ENCODE measurements at places on chromosomes 16 and 17.

DNA sequence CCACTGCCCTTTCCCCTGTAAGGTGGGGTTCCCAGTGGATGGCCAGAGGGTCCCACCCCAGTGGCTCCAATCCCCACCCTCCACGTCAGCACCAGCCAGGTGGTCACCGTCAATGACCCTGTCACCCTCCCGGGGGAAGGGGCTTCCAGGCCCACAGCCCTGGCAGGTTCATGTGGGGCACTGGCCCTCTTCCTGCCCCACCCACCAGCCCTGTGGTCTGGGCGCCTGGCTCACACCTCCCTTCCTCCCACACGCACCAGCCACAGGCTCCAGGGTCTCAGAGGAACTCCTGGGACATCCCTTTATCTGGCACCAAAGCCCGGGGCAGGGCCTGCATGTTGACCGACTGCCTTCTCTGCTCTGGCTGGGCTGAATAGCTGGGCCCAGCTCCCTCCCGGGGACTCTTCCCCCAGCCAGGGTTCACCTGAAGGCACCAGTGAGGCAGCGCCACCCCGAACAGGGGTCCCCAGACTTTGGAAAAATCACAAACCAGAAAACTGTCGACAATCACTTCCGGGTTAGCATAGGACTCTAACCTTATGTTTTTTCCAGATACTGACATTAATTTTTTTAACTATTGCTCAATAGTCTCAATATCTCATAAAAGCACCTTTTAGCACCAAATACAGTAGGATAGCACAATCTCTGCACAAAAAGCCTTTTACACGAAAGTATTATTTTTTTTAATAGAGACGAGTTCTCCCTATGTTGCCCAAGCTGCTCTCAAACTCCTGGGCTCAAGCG lies 21.9 kb upstream of the ZC3H18 start:
- DNase-seq: no peak

- no peak for DNase-seq
Measured at GRCh38 chr16:86901483-86901882, 323.1 kb downstream of the FOXL1 start.

DNA sequence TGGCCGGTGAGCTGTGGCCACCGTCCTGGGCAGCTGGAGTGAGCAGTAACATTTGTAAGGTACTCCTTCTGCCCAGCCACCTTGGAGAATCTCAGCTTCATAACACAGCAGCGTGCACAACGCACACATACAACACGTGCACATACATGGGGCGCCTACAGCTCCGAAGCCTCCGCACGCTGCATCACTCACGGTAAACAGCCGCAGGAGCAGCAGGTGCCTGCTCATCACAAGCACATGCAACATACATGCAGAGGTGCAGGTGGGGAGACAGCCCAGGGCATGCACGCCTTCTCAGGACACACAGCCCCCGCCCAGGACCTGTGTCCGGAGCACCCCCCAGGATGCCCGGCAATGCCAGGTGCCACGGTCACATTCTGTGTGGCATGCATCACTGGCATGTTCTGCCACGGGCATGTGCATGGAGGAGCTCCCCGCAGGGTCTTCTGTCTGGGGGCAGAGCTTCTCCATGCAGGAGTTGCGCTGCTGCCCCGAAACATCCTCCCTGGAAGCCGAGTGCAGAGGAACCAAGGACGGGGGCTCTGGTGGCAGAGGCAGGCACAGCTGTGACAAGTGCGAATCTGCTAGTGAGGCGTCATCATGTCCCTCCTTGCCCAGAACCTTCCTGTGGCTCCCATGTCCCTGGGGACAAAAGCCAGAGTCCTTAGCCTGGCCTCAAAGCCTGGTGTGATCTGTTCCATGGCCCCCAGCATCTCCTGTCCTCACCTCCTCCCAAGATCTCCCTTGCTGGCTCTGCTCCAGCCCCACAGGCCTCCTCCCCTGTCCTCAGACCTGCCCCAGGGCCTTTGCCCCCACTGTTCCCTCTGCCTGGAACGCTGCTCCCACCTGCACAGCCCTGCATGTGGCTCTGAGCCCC lies 184.0 kb upstream of the GSE1 start:
- DNase-seq: no peak

DNA sequence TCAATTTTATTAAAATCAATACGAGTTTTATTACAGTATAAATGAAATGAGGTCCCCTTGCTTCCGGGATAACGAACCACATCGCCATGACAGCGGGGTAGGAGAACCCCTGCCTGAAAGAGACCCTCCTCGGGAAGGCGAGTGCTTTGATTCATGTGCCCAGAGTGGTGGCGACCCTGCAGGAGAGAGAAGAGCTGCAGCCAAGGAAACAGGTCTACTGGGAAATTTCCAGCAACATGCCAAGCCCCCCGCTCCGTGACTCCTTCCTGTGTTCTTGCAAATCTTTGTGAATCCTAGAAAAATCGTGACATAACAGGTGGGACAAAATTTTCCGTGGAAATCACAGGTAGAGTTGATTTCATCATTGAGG lies 162.5 kb downstream of the WSCD1 start:
- DNase-seq: no peak

DNA sequence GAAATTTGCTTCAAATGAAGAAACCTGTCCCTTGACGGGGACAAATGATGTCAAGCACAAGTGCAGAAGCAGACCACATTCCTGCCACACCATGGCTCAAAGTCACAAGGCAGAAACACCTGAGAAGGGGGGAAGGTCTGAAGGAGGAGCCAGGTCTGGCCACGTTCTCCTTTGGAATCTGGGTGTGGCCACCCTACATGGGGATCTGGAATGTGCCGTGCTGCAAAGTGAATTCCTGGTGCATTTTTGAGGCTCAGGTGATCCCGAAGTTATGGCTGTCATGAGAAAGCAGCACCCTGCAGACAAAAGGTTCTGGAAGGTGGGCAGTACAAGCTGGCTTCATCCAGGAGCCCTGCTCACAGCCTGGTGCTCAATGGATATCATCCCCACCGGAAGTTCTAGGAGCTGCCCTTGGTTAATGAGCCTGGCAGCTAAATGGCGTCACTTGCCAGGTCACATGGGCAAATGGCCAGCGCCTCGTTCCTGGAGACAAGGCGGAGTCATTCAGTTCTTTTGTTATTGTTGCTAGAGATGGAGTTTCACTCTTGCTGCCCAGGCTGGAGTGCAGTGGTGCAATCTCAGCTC lies 20.1 kb upstream of the ADCY9 start:
- no peak for DNase-seq

DNA sequence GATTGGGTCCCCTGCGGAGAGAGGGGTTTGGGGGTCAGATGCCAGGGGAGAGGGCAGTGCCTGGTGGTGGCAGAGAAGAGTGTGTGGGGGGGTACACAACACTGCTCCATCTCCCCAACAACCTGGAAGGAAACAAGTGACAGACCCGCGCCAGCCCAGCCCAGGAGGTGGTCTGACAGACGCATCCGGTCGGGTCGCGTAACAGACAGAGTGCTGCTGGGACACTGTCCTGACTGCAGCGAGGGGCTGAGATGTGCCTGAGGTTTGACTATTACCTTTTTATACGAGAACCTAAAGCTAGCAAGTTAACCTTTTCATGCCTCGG lies 16.2 kb downstream of the UNC13D start:
- no peak for DNase-seq

Measured in central memory CD8-positive, alpha-beta T cell (primary cell).